ENCODE measurements at places on chromosomes 7 and 10.

- DNase-seq: no peak
These were observed 40.7 kb downstream of the KMT2C start for GRCh38 chr7:152395112-152395511.

DNA sequence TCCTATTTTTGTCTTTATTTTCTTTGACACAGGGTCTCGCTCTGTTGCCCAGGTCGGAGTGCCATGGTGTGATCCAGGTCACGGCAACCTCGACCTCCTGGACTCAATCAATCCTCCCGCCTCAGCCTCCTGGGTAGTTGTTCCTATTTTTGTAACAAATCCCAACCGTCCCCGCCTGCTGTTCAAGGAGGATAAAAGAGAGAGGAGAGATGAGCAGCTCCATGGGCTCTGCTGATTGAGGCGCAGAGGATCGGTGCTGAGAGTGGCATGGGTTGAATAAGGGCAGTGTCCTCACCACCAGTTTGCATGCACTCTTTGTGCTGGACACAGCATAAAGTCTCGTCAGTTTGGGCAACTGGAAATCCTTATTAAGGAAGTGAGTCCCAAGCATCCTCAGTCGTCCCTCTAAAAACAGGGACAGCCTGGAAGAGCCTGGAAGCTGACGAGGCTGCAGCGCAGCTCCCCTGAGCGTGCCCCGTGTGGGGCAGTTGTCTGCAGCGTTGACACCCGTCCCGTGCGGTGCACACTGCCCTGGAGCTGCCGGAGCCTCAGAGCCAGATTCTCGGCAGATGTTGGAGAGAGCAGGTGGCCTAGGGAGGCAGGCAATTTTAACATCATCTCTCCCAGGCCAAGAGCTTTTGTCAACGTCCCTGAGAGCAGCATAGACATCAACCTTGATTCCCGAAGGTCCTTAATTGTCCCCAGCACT lies 404.2 kb upstream of the RNF32 start:
- no peak for DNase-seq

DNA sequence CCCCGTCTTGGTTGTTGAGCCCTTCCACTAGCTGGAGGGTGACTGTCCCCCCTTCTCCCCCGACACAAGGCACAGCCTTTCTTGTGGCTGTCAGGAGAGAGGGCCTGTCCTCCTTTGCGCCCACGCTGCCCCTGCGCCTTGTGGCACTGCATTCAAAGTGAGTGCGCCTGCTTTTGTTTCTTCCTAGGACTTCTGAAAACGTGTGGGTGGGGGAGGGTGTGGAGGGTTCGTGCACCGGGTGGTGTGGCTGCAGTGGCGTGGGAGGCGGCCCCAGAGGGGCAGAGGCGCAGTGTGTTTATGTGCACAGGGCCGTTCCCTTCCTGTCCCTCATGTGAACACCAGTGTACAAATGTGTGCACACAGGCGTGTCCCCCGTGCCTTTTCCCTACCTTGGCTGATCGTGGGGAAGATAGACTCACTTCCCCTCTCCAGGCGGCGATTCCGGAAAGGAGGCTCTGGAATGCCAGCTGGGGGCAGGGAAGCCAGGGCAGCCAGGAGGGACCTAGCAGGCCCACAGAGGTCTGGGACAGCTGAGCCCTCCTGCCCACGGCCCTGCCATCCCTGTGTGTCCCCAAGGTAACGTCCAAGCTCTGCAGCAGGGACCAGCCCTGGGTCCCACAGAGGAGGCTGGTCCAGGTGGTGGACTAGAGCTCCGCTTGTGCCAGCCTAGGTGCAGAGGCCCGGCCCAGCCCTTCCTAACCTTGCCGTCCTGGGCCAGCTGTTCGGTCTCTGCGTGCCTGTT lies 88.8 kb downstream of the LHPP start:
- no peak for DNase-seq

- DNase-seq: no peak
These were observed 238.6 kb upstream of the PFKP start for GRCh38 chr10:2828741-2829140.

- no peak for DNase-seq
These were observed 62.9 kb downstream of the ITGB8 start for GRCh38 chr7:20393616-20394015.

- no peak for DNase-seq
These were observed 12.2 kb downstream of the TES start for GRCh38 chr7:116222501-116222900.

GRCh38 chr7:2851497-2851896 lies 7.4 kb upstream of the GNA12 start:
- DNase-seq: no peak

GRCh38 chr10:116006508-116006907 lies 266.5 kb downstream of the GFRA1 start:
- DNase-seq: no peak

GRCh38 chr10:5890452-5890915 lies 441 bp downstream of the FBH1 start:
- DNase-seq: peak; percentile 32

DNA sequence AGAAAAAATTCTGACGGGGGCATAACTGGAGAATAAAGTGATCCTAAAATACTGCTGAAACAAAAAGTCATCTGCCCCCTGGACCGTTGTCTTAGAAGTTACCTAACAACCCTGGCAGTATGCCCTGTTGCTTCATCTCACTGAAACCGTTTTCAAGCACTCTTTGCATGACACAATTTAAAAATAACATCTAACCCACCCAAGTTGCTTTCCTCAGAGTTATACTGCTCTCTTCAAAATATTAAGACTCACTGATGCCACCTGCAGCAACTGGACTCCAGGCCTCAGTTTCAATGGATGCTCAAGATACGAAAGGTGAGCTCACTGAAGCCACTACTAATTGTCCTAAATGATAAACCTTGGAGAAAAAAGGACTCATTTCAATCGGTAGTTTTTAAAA lies 57.4 kb downstream of the CDK6 start:
- no peak for DNase-seq

DNA sequence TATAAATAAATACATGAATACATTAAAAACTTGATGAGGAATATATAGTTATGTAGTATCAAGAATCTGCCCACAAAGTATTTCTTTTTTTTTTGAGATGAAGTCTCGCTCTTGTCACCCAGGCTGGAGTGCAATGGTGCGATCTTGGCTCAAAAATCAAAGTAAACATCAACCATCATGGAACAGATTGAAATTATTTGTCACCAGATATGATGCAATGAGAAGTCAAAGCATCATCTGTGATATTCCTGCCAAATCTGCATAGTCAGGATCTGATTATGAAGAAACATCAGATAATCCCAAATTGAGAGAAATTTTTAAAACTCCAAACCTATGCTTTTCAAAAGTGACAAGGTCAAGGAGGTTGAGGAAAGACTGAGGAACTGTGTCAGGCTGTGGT lies 5.1 kb upstream of the CYP2C18 start:
- no peak for DNase-seq

All from naive thymus-derived CD8-positive, alpha-beta T cell (primary cell).